GOT3 (cell line): ENCODE measurements at places on chromosomes 4 and X.

- DNase-seq: no peak
Observed at GRCh38 chr4:81966676-81967075, 407.1 kb downstream of the HNRNPD start.

GRCh38 chr4:17358241-17358640, 153.6 kb downstream of the QDPR start:
- no peak for DNase-seq

DNA sequence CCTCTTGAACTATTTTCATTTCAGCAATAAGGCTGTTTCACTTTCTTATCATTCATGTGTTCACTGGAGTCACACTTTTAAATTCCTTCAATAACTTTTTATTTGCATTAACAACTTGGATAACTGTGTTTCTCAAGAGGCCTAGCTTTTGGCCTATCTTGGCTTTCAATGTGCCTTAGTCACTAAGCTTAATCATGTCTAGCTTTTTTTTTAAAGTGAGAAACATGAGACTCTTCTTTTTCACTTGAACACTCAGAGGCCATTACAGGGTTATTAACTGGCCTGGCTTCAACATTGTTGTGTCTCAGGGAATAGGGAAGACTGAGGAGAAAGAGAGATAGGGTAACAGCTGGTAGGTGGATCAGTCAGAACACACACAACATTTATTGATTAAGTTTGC, 64.0 kb upstream of the VCX2 start:
- no peak for DNase-seq

DNA sequence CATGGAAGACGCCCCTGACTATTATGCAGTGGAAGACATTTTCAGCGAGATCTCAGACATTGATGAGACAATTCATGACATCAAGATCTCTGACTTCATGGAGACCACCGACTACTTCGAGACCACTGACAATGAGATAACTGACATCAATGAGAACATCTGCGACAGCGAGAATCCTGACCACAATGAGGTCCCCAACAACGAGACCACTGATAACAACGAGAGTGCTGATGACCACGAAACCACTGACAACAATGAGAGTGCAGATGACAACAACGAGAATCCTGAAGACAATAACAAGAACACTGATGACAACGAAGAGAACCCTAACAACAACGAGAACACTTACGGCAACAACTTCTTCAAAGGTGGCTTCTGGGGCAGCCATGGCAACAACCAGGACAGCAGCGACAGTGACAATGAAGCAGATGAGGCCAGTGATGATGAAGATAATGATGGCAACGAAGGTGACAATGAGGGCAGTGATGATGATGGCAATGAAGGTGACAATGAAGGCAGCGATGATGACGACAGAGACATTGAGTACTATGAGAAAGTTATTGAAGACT, 3.6 kb downstream of the TSPYL2 start:
- DNase-seq: no peak

DNA sequence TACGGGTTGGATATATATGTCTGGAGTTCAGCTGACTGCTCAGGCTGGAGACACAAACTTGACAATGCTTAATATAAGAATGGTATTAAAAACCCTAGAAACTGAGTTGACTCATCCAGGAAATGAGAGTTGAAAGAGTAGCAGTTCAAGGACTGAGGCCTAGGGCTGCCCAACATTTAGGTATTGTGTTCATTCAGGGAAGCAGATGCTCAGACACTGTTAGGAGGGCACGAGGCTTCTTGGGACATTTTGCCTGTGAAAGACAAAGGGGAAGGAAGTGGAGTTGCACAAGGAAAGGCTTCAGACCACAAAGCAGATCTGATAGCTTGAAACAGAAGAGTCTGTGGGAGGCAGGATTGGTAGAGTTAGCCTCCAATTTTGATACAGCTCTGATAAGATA, 52.0 kb upstream of the HS3ST1 start:
- no peak for DNase-seq

DNA sequence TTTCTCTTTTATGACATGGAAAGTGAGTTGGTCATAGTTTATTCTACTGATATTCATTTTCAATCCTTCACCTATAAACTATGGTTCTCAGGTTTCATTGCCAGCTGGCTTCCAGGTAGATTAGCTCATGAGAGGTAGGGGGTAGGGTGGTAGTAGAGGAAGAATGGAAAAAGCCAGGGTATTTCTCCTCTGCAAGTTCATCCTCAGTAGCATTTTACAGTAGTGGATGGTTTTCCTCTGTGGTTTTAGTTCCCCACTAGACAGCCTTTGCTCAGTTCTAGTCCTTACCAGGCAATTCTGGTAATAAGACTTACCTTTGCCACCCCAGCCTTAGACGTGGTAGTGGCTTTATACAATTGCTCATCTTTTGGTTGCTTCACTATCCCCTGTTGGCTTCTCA, 8.9 kb upstream of the NAA11 start:
- DNase-seq: no peak

GRCh38 chr4:78720994-78721677, 55.0 kb upstream of the BMP2K start:
- no peak for DNase-seq

DNA sequence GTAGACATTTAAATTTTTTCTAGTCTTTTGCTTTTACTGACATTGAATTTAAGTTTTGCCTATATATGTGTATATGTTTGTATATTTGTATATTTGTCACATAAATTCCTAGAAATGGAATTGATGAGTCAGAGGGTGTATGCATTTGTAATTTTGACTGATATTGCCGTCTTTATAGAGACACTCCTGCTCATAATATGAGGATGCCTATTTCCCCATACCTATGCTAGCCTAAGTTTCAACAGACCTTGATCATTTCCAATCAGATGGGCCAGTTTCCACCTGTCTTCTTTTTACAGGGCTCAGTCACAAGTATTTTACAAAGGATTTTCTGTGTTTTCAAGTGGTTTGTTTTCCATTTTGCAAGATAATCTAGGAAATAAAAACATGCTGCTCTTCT, 10.8 kb downstream of the PDLIM5 start:
- DNase-seq: no peak

- no peak for DNase-seq
Observed at GRCh38 chr4:169745291-169745690, 12.5 kb downstream of the HPF1 start.
